ENCODE measurements at places on chromosomes 12 and 14. TPM values are rescaled to one million over a fixed set of nuclear protein-coding genes. Genes with fewer than 3 reads are reported as not detected.

The DLK1 gene
- total RNA-seq: 22.8 TPM

The HHIPL1 gene
- total RNA-seq: 1.6 TPM

DNA sequence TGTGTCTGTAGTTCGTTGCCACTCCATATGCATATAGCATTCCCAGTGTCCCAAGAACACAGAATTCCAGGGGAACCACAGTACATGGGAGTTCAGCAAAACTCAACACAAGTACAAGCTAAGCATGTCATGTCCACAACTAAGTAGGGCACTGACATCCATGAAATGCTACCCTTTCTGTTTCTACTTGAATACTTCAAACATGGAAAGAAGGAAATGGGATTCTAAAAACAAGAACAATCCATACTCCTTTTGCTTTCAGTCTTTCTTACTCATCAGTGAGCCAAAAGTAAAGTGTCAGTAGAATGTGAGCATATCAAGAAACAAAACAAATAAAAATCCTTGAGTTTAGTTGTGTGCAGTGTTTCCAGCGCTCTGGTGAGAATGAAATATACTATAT, 36.0 kb upstream of the COCH start:
- no peak for DNase-seq

GRCh38 chr14:59532419-59532818, 44.2 kb downstream of the CCDC175 start:
- DNase-seq: no peak

All from Right ventricle myocardium superior (tissue), 1 donor.